Right atrium auricular region (tissue), 2 donors: ENCODE measurements at places on chromosomes 5 and 9.

DNA sequence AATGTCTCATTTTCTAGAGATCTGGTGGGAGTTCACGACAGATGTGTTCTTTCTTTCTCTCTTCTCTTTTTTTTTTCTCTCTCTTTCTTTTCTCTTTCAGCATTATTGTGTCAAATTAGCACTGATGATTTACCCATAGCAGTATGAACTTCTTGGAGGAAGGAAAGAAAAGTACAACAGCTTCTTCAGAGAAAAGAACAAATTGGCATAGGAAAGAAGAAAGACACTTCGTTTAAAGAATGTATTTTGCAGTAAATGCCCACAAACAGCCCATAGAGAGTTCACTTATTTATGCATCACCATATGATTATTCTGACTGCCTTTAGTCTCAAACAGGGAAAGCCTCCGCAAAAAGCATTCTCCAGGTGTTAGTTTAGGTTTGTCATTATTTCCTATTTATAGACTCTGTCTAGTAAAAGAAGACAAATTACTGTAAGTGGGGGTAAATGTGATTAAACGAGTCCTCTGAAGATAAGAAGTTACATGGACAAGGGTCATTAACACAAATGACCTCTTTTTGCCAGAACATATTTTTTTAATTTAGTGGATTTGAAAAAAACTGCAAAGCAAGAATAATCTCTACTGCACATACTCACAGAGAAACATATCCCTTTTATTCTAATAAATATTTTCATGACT is 68.0 kb downstream of the POU5F2 start:
- no peak for DNase-seq

DNA sequence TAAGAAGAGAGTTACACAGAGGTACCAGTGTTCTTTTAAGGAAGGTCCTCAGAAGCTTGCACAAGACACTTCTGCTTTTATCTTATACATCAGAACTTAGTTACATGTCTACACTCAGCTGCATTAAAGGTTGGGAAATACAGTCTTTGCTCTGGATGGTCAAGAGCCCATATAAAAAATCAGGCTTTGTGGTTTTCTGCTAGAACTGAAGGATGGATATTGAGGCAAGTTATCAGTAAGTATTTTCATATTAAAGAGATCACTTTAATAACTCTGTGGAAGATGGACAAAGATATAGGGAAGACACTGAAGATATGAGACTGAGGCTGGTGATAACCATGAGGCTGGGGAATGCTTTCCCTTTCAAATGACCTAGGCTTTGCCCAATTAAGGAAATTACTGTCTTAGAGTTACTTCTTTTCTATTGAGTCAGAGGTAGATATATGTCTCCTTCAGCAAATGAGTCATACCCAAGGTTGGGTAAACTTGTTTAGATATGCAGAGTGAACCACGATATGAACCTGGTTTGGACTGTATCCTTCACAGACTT is 87.0 kb upstream of the TNC start:
- no peak for DNase-seq

- no peak for DNase-seq
Measured at GRCh38 chr5:148839960-148840359, 13.5 kb downstream of the ADRB2 start.

DNA sequence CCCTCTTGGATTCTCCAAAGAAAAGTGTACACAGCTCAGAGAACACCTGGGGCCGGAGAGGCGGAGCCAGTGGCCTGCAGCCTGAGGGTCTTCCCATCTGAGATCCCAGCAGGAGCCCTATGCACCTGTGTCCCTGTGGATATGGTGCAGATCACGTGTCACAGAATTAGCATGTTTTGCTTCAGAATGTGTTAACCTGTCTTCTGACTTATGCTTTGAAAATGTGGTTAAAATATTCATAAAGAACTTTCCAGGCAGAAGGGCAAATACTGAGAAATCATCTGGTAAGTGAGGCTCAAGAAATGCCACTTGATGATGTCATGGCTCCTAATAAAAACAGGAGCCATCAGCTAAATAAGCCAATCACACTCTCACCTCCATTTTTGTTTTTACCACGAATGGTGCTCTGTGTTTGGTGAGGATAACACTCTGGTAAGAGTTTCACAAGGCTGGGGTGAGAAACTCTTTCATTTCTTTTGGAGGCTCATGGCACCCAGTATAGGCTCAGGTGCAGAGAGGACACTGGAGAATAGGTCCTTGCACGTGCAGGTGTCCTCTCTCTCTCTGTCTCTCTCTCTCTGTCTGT is 279.8 kb downstream of the FSTL4 start:
- no peak for DNase-seq

DNA sequence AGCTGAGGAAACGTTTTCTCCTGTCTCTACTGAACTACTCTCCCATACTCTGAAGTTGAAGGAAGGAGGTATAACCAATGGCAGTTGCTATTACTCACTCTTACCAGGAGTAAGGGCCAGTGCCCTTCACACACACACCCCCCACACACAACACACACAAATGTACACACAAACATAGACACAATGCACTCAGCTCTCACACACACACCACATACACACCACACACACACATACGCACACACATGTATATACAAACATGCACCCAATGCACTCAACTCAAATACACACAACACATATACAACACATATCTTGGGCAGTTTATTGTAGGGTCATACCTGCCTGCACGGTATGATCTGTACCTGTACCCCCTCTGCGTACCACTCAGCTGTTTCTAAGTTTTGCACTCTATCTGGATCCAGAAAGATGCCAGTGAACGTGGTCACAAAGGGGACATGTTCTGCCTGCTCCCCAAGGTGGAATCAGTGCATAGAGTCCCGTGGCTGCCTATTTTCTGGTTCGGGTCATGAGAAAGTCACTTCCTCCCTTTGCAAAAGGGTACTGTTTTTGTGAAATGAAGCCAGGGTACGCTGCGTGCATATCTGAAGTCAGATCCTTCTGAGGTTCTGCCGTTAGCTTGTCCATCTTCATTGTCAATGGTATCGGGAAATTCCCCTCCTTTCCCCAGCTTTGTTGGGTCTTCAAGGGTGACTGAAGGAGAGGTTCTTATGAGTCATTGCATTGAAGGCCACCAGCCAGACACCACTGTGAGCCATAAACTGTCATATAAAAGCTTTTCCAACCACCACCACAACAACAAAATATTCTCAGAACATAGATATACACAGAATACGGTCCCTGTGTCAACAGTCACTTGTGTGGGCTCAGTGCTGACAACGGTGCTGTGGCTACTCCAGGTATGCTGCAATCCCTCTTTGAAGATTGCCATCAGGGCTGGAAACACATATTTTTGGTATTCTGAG is 131.9 kb downstream of the UGCG start:
- no peak for DNase-seq

DNA sequence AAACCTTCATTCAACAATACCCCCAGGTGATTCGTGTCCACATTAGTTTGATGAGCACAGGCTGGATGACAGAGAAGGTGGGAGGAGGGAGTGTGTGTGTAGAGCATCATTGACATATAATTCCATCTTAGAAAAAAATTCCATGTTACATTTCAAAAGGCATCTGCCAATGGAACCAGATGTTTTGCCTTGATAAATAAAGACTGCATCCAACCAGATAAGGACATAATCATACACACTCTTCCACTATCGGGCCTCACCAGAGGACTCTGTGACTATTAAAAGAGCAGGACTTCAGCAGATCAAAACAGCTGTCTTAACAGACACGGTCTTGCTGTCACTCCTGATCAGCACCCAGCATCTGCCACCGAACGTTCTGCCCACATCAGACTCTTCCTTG is 96.4 kb upstream of the SPIN1 start:
- no peak for DNase-seq

DNA sequence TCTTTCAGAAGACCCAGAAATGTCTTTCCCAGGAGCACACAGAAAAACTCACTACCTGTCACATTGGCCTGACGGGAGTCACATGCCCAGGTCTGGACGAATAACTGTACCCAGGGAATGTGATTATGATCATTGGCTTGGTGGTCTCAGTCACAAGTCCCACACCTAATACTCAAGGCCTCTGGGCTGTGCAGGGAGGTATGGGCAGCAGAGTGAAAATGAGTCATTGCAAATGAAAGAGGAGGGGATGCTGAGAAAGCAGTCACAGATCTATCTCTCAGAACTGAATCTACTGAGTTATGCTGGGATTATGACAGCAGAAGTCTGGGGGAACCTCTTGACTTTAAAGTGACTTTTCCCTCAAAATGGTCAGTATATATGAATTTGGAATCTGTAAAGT is 36.9 kb downstream of the SGCD start:
- no peak for DNase-seq

- DNase-seq = no peak
Measured at GRCh38 chr5:117759849-117760499, 1185.4 kb upstream of the SEMA6A start.

- DNase-seq = no peak
Measured at GRCh38 chr5:172505845-172506244, 51.5 kb upstream of the SH3PXD2B start.

GRCh38 chr5:151318850-151319732 is 15.5 kb upstream of the SLC36A3 start:
- DNase-seq = peak; percentile 62

DNA sequence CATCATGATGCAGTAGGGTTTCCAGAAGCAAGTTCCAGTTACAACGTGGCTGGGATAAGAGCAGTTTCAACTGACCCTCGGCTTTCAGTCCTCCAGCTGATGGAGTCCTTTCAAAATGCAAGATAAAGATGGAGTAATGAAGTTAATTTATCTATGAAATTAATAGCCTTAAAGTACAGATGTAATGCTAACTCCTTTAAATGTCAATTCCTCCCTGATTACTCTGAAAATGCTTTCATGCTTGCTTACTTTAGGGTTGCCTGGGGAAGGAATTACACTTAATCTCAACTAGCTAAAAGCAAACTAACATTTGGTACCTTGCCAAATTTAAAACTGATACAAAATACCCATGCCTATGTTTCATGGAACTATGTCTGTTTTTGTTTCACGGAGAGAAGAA is 178.4 kb downstream of the KIAA0825 start:
- DNase-seq = no peak

DNA sequence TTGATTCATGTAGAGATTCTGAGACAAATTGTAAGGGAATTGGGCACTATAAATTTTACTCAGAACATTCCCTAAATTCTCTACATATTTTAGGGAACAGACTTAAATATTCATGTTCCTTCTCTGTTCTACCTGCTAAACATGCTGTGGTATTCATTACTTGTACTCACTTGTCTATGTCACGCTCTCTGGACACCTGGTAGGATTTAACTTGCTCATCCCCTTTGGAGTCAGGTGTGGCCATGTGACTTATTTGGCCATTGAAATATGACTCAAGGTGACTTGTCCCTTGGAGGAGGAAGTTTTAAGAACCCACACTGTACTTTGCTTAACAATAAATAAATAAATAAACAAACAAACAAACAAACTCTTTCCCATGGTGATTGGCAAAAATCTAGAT is 2258.8 kb upstream of the WWC1 start:
- no peak for DNase-seq

DNA sequence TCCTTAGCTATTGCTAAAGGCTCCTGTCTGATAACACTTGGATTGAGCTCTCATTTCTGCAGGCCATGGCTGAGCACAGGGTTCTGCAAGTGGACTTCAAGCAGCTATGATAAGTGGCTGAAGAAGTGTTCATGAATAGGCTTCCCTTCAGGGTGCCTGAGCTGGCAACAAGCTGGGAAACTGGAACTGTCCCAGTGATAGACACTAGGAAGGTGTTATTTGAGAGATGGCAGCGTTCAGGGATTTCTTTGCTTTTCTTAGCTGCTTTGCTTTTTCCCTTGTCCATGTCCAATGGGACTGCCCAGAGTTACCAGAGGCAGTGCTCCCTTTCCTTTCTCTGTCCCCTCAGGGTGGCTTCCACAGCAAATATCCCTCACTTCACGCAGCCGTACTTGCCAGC is 75.8 kb downstream of the INIP start:
- no peak for DNase-seq

DNA sequence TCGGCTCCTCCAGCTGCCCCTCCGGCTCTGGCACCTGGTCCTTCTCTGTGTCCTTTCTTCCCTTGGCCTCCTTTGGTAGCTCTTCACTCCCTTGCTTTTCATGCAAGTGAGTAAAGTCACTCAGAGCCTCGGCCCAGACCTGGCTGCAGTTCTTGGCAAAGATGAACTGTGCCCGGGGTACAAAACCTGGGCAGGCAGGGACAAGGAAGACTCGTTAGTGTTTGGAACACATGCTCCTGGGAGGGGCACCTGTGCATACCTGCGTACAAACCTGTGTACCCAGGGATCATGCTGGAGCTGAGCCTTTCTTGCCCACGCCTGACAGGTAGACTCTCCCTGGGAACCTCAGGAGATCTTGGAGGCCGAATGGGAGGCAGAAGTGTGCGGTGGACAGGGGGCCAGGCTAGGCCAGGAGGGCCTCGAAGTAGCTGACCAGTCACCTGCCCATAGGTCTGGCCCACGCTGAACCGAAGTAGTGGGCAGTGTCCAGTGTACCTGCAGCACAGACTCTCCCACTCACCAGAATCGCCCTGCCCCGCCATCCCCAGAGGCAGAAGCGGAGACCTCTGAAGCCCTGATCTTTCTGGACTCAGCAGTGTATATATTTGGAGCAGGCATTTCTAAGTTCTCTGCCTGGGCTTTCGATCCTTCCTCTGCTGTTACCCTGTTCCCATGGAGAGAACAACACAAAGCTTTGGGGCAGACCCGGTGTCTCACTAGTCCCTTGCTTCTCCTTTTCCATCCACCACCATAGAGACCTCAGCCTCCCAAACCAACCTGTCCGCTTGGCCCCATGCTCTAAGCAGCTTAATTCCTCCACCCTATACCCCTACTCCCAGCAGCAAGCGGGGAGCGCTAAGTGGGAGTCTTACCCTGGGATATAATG is 41.9 kb upstream of the TESK1 start:
- no peak for DNase-seq

GRCh38 chr5:98796197-98796972 is 22.9 kb downstream of the RGMB start:
- no peak for DNase-seq

- DNase-seq = no peak
Measured at GRCh38 chr9:34957492-34958410, at the start of gene PHF24. Gene PHF24 (plus strand): TSS chr9:34958285. CDS start chr9:34971299, 13,014 bp downstream.

DNA sequence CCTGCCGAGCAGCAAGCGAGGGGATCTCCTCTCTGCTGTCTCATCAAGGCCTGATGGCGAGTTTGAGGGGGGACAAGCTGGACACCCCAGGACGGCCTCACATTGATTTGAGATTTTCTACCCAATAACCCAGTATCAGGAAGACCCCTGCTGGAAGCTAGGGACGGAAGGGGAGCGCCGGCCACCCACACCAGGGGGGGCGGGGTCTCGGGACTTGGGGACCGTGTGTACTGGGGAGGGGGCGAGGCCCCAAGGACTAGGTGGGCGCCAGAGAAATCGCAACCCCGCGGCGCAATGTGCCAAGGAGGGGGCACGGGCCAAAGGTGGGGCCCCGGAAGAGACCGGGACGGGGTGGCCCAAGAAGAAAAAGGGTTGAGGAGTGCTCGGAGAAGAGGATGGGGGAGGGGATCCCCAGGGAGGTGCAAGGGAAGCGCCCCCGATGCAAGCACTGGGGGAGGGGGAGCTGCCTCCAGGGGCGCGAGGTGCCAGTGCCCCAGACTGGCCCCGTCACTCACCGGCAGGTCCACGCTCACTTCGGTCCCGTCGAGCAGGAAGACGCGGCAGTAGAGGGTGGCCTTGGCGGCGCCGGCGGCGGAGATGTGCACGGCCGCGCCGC is 1.1 kb downstream of the EPB41L4B start:
- no peak for DNase-seq
